ENCODE measurements at places on chromosomes 7 and 10.

DNA sequence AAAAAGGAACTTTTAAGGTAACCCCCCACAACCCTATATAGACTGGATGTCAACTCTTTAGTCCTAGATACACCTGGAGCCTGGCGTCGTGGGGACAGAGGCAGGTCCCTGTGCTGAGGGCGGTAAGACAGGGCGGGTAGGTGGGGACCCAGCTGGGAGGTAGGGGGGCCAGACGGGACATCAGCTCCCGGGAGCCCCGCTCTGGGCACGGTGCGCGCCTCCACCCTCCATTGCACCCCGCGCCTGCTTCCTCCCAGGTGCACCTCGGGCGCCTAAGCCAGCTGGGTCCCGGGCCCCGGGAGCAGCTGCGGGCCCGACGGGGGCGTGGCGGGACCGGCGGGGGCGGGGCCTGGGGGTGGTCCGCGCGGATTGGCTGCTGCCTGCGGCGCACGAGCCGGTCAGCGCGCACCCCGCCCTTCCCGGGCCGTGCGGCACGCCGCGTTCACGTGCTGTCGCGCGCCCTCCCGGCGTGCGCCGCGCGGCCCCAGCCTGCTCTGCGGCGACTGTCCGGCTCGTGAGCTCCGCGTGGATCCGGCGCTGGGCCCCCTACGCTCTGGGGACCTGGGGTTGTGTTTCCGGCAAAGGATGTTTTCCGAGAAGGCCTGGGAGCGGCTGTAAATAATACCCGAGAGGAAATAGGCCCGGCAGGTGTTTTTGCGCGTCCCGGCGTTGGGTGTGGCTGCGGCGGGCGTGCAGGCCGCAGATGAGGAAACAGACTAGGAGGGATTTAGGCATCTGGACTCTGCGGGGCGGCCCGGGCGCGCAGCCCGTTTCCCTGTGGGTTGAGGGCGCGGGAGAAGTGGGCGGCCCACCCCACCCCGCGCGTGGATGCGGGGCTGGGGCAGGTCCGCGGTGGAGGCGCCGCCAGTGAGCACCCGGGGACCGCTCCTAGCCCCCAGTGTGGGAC, 39.1 kb upstream of the PFKFB3 start:
- DNase-seq = peak; percentile 86

- DNase-seq = no peak
These were observed 33.9 kb downstream of the DNAJB6 start for GRCh38 chr7:157370742-157371141.

DNA sequence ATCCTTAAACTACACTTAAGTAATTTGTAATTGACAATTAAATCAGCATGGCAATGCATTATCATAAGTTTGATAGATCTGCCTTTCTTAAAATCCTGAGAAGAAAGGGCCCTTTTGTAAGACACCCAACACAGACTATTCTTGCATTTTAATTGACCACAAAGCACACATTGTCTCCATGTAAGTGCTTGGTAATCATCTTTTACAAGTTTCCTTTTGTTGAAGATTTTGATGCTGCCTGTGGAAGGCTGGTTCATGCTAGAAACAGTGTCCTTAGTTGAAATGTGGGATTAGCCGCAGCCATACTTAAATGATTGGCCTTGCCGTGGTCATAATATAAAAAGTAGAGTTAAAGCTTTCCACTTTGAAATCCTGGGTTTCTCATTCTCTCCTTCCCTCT, 32.3 kb upstream of the CELF2 start:
- DNase-seq = no peak

GRCh38 chr7:116788572-116789197, 73.7 kb upstream of the CAPZA2 start:
- no peak for DNase-seq

- DNase-seq = peak; percentile 66
These were observed 14.6 kb downstream of the EPC1 start for GRCh38 chr10:32332299-32332750.

GRCh38 chr7:12490107-12490688, 80.3 kb upstream of the SCIN start:
- DNase-seq = no peak

- no peak for DNase-seq
These were observed 95.3 kb upstream of the DNAJB12 start for GRCh38 chr10:72449941-72450441.

DNA sequence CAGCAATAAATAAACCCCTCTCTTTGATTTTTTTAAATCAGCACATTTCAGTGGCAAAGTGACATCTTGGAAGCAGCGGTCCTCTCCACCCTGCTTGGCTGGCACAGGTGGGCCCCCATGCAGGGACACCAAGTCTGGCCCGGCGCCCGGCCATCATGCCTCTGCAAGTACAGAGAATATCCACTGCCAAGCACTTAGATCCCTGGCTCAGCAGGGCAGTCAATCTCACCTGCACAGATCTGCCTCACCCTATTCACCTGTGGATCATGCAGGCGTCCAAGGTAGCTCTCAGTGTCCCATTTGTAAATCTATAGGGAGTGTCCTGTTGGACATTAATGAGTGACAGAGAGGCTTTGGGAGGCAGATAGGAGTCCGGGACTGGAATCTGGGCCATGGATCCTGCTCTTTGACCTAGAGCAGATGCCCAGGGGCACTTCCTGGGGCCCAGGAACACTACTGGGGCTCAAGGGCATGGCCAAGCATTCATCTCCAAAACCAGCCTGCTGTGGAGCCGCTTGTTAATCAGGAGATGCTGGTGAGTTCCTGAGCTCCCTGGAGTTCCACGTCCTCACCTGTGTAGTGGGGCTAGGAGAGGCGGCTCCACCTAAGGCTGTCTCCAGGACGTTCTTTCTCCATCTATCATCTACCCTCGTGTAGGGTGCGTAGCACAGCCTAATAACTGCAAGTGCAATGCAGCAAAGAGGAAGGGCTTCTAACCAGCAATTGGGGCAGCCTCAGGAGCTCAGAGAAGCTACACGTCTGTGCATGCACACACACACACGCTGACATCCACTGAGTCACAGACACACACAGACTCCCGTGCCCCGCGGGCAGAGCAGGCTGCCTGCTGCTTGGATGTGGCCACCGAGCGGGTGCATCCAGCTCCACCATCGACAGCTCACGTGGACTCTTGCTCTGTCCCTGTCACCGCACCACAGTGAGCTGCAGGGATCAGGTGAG, 123.6 kb downstream of the OAT start:
- no peak for DNase-seq

- no peak for DNase-seq
These were observed 31.6 kb downstream of the RHEB start for GRCh38 chr7:151488096-151488495.

DNA sequence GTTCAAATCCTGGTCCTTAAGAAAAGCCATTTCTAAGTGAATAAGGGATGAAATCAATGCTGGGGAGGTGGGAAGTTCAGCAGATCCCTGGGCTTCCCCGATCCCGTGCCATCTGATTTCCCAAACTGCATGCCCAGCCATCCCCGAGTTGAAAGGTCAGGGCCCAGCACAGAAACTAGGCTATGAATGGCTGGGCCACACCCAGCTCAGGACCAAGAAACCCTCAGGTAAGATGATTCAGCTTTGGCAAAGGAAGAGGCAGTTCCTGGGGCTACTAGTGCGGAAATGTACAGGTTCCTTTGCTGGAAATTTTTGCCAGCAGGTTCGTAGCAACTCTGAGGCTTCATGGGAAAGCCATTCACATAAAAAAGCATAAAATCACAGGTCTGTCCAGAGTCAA, 182.7 kb downstream of the FAM107B start:
- no peak for DNase-seq

DNA sequence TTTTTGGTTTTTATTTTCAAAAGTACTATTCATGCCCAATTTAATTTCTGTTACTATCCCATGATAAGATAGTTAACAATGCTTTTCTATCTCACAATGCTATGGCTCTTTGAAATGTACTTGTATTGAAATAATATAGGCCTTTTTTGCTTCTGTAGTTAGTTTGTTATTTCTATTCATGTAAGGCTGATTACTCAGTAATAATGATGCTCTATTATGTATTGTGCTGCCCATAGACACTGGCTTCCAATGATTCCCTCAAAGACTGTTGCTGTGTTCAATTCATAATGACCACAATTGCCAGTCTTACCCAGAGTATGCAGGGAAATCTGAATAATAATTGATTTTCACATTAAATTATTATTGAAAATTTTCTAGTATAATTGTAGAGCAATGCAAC, 155.5 kb upstream of the POT1 start:
- no peak for DNase-seq

- DNase-seq = peak; percentile 13
These were observed 8.3 kb downstream of the IQCE start for GRCh38 chr7:2566890-2567678.

DNA sequence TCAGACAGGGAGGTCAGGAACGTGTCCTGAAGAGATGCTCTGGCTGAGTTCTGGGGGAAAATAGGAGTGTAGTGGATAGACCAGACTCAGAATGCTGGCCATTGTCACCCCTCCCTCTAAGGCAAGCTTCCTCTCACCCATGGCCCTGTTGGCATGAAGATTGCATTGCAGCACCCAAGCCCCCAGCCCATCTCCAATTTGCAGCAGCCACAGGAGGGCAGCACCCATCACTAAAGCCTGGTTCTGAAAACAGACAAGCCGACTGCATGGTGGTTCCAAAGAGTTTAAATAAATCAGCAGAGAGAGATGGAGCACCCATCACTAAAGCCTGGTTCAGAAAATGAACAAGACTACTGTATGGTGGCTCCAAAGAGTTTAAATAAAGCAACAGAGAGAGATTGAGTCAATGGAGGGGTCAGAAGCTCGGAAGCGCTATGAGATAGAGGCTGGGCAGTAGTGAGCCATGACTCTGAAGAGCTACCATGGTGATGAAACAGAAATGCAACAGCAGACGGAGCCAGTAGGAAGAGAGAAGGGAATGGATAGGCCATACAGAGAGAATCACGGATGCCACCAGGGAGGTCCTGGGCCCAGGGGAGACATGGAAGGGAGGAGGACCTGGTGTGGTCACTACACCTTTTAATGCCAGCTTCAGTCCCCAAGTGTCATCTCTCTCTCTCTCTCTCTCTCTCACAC, 237.9 kb upstream of the MYO3A start:
- no peak for DNase-seq

- no peak for DNase-seq
These were observed 9.5 kb upstream of the ASB4 start for GRCh38 chr7:95476072-95476847.

- DNase-seq = no peak
These were observed 26.9 kb downstream of the IL2RA start for GRCh38 chr10:6035101-6035834.

GRCh38 chr7:149409895-149410294, 51.0 kb downstream of the ZNF777 start:
- DNase-seq = no peak

DNA sequence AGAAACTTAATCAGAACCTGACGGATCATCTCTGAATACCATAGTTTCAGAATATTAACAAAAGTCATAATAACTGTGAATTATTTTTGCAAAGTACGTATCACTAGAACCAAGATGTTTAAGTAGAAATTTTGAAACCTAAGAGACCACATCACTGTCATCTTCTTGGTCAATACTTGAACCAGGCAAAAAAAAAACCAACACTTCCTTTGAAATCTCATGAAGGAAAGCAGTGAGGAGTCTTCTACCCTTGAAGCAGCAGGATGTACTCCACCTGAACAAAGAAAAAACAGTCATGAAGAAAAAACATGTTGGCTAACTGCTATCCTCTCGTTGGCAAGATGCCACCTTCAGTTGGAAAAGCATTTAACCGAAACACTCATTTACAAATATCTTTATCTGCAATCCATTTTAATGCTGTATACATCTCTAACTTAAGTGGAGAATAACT, 82.4 kb downstream of the SRPK2 start:
- no peak for DNase-seq

GRCh38 chr7:44505595-44505994, 15.1 kb upstream of the NUDCD3 start:
- no peak for DNase-seq

DNA sequence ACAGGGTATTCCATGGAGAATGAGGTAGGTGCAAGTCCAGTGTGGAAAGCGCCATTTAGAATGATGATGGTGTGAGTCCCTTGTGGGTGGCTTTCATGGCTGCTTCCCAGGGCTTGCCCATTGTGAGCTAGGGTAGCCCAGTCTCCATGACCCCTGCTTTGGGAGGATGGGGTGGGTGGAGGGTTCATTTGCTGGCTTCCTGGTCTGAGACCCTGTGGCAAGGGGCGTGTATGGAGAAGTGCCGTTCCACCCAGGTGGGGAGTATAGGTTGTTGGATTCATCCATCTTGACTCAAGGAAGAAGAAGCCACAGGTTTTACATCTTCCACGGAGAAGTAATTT, 27.7 kb downstream of the CCM2 start:
- DNase-seq = no peak

GRCh38 chr10:61140765-61141392, 196.9 kb upstream of the RHOBTB1 start:
- DNase-seq = no peak

- no peak for DNase-seq
These were observed 19.4 kb downstream of the MTURN start for GRCh38 chr7:30154111-30154587.

DNA sequence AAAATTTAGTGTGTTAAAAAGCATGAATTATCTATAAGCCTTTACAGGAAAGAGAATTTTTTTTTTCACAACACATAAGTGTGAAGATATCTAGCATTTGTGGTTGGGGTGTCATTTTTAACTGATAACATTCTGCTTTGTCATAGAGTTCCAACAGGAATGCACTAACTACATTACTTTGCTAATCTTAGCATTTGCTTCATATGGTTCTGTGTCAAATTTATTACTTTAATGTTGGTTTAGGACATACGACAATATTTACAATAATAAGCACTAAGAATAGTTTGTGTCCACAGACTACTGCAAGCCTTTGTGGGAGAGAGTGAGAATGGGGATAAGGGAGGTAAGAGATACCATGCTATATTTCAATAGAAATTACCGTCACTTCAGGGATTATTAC, 40.6 kb upstream of the MAGI2 start:
- no peak for DNase-seq

DNA sequence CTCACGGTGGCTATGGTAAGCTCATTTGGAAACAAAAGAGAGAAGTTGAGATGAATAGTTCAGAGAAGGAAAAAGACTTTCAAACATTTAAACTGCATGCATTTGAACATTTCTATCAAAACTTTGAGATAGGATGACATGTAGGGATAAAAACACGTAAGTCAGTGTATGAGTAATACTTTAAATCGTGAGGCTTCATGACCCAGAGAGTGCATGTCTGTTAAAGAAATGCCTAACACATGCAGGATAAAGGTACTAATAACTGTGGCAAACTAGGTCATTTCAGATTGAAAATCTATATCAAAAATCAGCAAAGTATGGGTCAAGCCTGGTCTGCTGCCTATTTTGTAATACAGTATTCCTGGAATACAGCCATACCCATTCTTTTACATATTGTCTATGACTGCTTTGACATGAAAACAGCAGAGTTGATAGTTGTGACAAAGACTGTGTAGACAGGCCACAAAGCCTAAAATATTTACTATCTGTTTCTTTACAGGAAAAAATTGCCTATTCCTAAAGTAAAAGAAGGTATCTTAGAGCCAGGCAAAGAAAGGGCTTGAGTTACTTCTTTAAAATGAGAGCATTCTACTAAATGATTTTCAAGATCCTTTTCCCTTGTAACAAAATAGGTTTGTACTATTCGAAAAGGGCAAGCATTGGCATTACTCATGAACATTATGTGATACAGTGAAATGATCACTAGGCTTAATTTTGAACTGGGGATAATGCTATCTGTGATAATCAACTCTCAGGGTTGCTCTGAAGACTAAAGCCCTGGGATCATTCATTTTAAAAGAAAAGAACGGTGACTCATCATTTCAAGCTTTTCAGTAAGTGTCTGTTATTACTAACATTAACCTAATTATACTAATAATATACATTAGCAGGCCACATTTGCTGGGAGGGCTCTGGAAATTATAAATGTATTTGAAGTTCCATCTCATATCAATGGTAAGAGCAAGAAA, 185.9 kb downstream of the CRPPA start:
- DNase-seq = no peak

All from activated CD4-positive, alpha-beta T cell treated with anti-CD3 and anti-CD28 coated beads, Interleukin-2, amount 50 U/mL, for 4 hours (primary cell).